ENCODE measurements at places on chromosomes 4 and X.

DNA sequence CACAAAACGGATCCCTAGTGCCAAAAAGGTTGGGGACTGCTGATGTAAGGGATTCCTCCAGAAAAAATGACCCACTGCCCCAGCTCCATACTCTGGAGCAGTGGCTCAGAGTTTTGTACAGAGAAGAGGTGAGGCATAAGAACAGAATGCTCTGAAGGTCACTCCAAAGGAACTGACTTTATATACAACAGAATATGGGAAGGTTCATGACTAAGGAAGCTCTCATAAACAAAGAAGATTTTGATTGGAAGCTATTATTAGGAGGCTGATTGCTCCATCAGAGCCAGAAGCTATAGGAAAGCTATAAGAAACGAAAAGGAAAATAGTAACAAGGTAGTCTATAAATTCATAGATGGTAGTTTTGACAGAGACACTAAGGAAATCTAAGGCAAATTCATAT lies 203.1 kb downstream of the SLC7A11 start:
- DNase-seq, result no peak

- DNase-seq, result peak; percentile 53
Measured at GRCh38 chr4:112296949-112297880, at the start of gene ALPK1. Gene ALPK1, plus strand, starts transcription at chr4:112297369.

DNA sequence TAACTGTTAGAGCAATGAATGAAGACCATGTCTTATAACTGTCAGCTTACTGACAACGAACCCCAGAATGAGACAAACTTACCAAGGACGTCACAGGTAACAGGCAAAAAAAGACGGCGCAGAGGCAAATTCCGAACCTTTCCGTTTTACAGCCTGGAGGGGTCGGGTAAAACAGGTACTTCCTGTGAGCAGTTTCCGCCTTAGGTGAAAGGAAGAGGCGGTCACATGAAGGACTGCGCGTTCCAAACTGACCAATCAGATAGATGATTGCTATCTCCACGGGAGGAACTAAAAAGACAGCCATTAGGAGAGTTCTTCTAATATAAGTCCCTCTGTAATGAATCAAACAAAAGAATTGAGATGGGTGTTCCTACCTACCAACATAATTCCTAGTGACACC lies at the start of gene COX7B2:
COX7B2 (minus strand) TSS at position 168 of the 400 bp plus-strand sequence. CDS start 174,053 bp downstream, outside the sequence.
- DNase-seq, result no peak

DNA sequence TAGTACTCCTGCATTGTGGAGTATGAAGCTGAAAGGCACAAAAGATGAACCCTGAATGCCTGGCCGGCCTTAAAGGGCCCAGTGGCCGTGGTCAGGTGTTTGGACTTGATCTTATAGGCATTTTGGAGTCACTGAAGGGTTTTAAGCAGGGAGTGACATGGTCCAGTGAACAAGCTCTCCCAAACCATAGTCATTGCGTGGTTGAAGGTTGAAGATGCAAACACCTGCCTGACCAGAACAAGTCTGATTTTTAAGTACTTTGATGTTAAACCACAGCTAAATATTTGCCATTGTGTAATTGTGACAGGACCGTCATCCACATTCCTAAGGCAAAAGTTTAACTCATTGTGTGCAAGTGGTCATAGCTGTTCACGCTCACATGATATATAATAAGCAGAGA lies 3.3 kb downstream of the STK32B start:
- DNase-seq, result no peak
